Bone marrow (tissue), 2 donors: ENCODE measurements at places on chromosomes 12 and 14.

DNA sequence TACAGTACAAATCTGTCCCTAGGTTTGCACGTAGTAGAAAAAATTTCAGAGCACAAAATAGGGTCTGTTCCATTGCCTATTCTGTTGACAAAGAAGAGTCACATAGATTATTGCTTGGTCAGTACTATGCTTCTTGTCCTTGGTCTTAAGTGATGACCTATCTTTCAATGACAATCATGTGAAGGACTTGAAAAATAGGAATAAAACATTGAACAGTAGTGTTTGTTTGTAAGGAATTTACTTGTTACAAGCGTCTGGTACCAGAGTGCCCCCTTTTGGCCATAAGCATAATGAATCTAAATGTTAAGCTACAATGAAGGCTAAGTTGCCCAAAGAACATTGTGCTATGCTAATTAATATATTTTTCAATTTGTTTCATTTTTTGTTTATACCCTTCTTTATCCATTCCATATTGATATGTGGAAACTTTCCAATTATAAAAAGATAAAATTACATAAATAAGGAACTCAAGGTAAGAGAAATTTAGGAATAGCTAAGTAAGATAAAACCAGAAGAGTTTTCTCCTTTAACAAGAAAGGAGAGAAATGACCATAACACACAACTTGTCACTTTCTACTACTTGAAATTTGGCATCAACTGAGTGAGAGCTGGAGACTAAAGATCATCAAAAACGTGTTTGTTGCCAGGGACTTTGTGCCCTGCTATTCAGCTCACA lies 204.7 kb downstream of the EPS8 start:
- no peak for DNase-seq

DNA sequence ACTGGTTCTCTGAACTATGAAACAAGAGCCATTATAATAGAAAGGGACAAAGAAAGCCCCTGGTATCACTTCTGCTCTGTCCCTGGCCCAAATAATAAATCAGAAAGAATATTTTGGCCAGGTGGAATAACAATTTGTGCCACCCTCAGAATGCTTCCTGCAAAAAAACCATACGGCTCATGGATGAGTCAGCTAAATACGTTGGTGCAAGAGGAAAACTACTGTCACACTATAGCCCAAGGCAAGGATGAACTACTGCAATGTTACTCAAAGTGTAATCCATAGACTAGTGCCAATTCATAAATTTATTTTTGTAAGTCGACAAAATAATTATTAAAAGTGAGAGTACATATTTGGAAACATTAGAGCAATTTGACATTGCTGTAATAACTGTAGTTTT lies 68.2 kb downstream of the ANKS1B start:
- no peak for DNase-seq

DNA sequence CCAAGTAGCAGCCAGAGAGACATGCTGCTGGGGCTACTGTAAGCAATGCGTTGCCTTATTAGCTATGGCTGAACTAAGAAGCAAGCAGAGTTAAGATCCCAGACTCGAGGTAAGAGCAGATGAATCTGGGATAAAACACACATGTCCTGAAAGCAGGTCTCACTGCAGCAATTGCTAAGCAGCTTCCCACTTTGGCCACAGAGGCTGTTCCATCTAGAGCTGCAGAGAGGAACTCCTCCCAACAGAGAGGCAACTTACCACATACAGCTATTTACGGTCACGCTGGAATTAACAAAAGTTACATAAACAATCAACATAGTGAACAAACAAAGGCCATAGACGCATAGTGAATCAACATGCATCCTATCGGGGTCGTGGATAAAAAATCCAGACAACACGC lies 90.2 kb downstream of the KSR2 start:
- no peak for DNase-seq

DNA sequence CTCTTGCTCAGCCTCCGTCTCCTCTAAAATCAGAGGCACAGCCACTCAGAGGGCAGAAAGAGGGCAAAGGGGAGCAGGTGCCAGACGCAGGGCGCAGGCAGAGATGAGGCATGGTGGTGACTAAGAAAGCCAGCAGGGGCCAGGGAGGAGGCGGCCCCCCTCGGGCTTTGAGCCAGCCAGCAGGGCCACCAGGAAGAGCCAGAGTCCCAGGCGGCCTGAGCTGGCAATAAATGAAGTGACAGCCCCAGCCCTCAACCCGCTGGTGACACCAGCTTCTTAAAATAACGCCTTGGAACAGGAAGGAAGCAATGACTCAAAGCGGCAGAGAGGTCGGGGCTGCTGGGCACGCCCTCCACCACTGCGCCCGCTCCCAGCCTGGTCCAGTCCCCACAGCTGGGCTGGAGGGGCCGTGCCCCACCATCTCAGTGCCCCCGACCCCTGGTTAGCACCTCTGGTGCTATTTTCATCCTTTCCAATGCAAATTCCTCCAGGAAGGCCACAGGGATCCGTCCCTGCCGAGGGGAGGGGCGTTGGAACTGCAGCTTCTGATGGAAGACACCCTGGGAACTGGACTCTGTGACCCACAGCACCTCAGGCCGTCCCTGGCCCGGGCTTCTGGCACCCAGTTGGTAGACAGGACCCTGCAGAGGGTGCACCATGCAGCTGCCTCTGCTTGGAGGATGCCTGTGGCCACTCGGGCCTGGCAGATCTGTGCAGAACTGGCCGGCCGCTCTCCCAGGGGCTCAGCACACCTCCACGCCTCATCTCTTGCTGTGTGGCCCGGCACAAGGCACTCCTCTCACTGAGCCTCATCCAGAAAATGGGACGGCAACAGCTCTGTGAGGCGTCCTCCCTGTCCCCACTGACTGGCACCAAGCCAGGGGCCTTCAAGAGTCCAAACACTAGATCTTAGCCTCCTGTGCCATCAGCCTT lies 113.7 kb downstream of the NCOR2 start:
- peak; percentile 96 for DNase-seq

GRCh38 chr12:25322351-25322750 lies 71.6 kb upstream of the KRAS start:
- DNase-seq, result no peak

DNA sequence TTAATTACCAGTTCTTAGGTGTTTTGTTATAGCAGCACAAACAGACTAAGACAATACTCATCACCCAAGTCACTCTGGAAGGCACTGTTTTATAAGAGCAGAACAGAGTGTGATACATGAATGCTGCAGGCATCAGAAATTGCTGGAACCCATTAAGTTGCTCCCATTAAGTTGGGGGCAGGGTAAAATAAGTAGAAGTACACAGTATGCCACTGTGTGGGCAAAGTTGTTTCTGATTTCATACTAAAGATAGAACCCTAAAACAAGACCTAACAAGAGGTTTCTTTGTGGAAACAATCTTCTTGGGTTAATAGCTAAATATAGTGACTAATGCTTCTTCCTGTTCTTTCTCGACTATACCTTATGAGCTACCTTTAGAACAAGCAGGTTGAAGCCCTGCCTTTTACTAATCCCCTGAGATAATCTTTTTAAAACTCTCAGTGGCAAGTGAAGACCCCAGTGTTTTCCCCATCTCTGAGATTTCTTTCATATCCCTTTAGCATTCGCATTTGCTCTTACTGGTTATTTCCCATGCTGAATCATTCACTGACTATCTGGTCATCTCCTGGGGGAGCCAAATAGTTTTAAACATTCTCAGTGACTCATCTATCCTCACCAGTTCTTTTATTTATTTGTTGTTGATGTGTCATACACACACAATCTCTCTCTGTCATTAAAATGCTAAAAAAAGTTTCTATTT lies 52.3 kb downstream of the SOCS2 start:
- no peak for DNase-seq

- DNase-seq, result no peak
These were observed 91.1 kb downstream of the ARMH4 start for GRCh38 chr14:58060898-58061297.

DNA sequence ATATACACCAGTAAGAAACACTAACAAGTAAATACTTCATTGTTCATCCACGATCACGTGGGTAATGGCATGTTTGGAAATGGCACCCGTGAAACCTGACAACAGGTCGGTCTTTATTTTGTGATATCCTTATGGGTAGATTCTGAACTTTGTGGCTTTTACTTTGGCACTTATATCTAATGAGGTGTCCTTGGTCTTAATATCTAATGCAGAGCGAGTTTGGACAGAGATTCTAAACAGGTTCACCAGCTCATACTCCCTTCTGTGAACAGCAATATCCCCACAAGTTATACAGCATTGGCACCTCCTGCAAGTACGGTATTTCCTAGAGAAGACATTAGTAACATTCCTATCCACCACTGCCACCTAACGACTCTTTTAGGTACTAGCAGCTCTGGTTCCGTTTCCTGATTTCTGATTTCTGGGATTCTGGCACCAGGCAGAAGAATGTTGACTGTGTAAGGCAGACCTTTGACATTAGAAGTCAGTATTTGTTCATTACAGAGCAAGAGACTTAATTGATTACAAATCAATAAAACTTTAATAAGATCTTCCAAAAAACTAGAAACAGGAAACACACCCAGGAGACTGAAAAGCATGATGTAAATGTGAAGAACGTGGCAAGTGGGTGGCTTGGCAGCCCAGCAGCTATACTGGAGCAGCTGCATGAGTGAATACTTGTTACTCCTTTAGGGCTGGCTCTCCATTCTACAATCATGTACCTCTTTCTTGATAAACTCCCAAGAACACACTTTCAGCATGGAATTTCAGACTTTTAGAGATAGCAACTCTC lies 2.5 kb downstream of the ANG start:
- DNase-seq, result no peak

GRCh38 chr14:56153267-56153666 lies 35.1 kb downstream of the PELI2 start:
- no peak for DNase-seq

DNA sequence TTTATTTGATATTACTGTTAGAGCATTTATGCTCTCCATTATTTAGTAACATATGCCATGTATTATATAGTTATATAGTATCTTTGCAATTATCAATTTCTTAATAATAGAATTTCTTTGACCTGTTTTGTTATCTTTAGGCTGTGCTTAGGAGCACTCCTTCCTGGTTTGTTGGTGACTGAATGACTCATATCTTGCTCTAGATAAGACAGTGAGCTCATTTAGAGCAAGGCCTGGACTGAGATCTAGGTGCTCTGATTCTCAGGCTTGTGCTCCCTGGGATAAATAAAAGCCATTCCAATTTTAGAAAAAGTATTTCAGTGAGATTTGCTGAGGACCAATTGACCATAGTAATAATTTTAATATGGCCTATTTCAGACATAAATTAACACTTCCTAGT lies 951.2 kb downstream of the FLRT2 start:
- DNase-seq, result no peak

DNA sequence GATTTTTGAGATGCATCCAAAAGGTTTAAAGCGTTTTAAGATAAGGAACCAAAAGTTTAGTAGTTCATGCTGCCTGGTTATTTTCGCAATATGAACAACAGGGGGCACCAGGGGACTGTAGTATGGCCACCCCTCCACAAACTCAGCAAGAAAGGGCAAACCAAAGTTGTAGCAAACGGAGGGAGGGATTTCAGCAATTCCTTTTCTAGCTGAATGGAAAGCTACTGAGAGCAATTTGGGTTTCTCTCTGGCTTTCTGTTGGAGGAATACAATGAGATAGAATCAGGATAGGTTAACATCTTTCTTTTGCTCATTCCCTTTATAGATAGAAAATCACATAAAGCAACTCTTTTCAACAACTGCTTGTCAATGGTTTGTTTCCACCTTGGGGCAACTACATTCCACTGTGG lies 62.5 kb downstream of the DRAM1 start:
- peak; percentile 53 for DNase-seq

DNA sequence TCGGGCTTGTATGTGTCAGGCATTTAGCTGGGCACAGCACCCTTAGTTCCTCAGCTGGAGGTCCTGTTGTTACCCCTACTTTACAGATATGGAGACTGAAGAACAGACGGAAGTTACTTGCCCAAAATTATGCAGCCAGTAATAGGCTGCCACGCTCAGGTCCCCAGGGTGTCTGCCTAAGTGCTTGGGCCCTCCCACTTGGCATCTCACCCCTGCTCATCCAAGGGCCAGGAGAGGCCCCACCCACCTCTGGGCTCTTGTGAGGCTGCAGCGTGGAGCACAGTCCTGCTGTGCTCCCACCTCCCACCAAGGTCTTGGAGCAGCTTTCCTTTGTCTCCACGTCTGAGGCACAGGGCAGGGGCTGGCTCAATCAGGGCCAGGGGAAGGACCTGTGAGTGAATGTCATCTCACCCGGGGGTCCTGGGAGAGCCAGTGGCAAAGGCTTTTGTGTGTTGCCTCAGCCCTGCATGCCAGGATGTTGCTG lies 64.6 kb downstream of the BEGAIN start:
- no peak for DNase-seq

DNA sequence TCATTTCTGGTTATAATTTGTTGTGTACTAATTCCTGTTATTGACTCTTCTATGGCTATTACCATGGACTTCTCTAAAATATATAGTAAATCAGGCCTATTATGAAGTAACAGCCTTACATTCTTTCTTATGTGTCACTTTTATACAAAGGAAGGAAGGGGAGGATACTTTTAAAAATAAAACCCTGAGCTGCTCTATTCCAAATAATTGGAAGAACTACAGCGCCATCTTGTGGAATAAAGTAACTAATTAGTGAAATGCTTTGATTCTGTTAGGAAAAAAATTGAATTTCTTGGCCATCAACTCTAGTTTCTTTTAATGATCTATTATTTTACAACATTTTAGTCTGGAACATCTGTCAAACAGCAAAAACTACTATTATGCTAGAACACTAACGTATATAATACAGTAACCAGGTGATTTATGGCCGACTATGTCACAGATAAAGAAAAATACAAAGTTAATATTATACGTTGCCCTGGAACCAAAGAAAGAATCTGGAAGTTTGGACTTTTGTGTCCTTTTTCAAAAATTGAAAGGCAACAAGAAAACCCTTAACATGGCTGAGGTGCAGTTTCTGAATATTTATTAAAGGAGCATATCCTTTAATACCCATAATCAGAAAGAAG lies 55.0 kb upstream of the NELL2 start:
- peak; percentile 60 for DNase-seq

GRCh38 chr12:131616738-131617137 lies 94.2 kb upstream of the SFSWAP start:
- no peak for DNase-seq

- DNase-seq, result no peak
These were observed 64.8 kb upstream of the BDKRB2 start for GRCh38 chr14:96139879-96140278.

DNA sequence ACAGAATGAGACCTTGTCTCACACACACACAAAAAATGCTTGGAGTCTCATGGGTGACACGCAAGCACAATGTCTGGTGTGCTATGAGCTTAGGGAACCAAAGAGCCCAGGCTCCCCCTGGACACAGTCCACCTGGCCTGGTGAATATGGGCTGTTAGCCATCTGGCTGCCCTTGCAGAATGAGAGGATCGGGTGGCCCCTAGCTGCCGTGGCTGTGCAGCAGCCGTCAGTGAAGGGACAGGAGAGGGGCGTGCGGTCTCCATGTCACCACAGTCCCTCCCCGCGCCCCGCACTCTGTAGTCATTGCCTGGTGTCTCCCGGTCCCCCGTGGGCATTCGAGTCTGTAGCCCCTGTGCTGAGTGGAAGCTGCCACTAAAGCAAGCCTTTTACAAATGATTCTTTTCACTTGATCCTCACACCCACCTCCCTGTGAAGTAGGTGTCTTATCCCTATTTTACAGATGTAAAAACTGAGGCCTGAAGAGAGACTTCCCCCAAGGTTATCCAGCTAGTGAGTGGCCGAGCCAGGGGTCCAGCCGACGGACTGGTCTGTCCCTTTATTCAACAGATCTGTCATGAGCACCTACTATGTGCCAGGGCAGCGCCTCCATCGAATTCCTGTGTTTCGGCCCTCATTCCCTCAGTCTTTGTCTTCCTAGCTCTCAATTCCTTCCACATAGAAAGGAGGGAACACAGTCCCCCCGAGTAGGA lies 18.8 kb downstream of the MVK start:
- DNase-seq, result no peak

- DNase-seq, result no peak
These were observed 85.0 kb downstream of the SYT1 start for GRCh38 chr12:78949532-78949931.

- DNase-seq, result no peak
These were observed 64.3 kb downstream of the ANO6 start for GRCh38 chr12:45279931-45280830.
